Endothelial cell of umbilical vein (primary cell): ENCODE measurements at places on chromosomes 12 and 14. TPM values are rescaled to one million over a fixed set of nuclear protein-coding genes. Genes with fewer than 3 reads are reported as not detected.

The TMEM132D gene
- total RNA-seq: not detected in 2 replicates

The FSCB gene
- total RNA-seq: not detected in 2 replicates

The PRPH gene
- not detected in 2 replicates for total RNA-seq

The TRPV4 gene
- total RNA-seq: 8.8 and 12.3 TPM in 2 replicates

The CCDC60 gene
- not detected in 2 replicates for total RNA-seq

The FERMT2 gene
- 108 and 113 TPM in 2 replicates for total RNA-seq

The AKAP5 gene
- 0.75 and 1.1 TPM in 2 replicates for total RNA-seq

The TAS2R19 gene
- total RNA-seq: 3.1 and 4.1 TPM in 2 replicates

The TAPBPL gene
- 9.9 and 11.7 TPM in 2 replicates for total RNA-seq

The ACOT4 gene
- 0.53 and 0.69 TPM in 2 replicates for total RNA-seq

- DNase-seq: no peak
Measured at GRCh38 chr14:54502602-54503001, 7.1 kb upstream of the CGRRF1 start.

- no peak for DNase-seq
Measured at GRCh38 chr12:75825686-75826085, 205.9 kb downstream of the PHLDA1 start.

DNA sequence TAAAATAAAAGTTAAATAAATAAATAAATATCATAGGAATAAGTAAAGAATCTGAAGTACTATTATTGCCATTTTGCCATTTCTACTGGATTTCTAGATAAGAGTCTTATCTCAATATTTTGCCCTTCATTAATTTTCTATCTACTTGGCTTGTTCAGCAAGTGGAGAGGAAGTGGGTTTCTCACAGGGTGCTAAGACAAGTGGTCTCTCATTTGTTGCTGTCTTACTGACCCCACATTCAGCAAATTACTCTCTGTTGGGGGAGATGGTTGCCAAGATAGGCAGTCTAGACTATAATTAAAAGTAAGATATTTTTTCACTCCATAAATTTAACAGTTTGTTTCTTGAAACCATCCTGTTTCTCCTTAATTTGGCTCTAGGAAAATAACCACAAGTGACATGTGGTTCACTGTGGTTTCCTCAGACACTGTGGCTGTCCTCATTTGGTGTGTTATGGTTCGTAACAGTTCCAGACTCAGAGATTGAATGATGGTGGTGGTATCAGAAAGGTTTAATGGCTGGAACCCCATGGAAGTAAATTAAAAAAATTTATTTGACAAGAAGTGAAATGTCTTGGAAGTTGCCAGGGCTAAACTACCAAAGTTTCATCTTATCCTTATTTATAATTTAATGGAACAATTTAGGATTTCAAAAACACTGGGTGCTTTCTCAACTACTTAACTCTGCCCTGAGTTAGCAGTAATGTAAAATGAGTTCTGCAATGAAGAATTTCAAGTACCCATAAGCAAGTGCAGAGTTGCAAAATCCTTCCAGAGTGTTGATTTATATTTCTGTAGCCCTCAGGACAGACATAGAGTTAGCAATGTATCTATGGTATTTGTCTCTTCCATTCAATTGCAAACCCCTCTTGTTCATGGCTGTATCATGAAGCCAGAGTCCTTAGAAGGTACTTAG lies 214.8 kb downstream of the MSRB3 start:
- no peak for DNase-seq

GRCh38 chr14:51121096-51121495 lies 26.2 kb upstream of the TRIM9 start:
- peak; percentile 56 for DNase-seq

DNA sequence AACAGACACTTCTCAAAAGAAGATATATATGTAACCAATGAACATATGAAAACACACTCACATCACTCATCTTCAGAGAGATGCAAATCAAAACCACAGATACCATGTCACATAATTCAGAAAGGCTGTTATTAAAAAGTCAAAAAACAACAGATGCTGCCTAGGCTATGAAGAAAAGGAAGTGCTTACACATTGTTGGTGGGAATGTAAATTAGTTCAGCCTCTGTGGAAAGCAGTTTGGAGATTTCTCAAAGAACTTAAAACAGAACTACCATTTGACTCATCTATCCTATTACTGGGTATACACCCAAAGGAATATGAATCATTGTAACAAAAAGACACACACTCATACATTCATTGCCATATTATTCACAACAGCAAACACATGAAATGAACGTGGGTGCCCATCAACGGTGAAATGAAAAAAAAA lies 35.1 kb downstream of the EIF2S3B start:
- no peak for DNase-seq

- no peak for DNase-seq
Measured at GRCh38 chr12:38601949-38602348, 285.4 kb downstream of the ALG10B start.

GRCh38 chr14:54172562-54172961 lies 215.9 kb upstream of the BMP4 start:
- no peak for DNase-seq

GRCh38 chr12:109287811-109288469 lies 21.1 kb downstream of the FOXN4 start:
- no peak for DNase-seq

- no peak for DNase-seq
Measured at GRCh38 chr14:31251028-31251958, 43.7 kb upstream of the HECTD1 start.

- DNase-seq: no peak
Measured at GRCh38 chr12:127717278-127717677, 549.7 kb upstream of the TMEM132C start.

DNA sequence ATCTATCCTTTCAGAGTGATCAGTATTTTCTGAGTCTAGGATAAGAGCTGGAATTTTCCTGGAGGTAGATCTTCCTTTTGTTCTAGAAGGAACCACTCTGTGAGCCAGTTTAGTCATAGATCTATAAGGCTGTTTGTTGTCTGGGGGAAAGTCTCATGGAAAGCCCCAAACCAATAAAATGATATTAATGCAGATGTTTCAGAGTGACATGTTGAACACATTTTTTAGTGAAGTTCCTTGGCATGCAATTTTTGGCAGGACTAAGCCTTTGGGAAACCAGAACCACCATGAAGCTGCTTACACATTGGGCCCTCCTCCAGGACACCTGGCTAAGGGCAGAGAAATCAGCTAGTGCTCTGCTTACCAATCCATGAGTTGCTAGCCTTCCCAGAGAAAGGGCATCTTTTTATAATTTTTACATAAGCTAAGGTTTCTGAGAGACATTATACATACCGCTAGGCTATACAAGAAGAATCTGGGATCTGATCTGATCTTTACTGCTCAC lies 101.5 kb upstream of the PCED1B start:
- no peak for DNase-seq

GRCh38 chr12:13864081-13864673 lies 117.2 kb downstream of the GRIN2B start:
- DNase-seq: peak; percentile 57

GRCh38 chr14:99233222-99234035 lies 38.6 kb downstream of the BCL11B start:
- no peak for DNase-seq

- no peak for DNase-seq
Measured at GRCh38 chr12:63152321-63152700, 1.3 kb upstream of the AVPR1A start.

GRCh38 chr12:104171785-104172569 lies 34.0 kb upstream of the NFYB start:
- DNase-seq: no peak

- no peak for DNase-seq
Measured at GRCh38 chr12:49322367-49322707, 718 bp upstream of the TROAP start.

- DNase-seq: no peak
Measured at GRCh38 chr12:70854881-70855568, 65.5 kb downstream of the PTPRR start.

- no peak for DNase-seq
Measured at GRCh38 chr12:58532855-58533608, 387.3 kb downstream of the LRIG3 start.

DNA sequence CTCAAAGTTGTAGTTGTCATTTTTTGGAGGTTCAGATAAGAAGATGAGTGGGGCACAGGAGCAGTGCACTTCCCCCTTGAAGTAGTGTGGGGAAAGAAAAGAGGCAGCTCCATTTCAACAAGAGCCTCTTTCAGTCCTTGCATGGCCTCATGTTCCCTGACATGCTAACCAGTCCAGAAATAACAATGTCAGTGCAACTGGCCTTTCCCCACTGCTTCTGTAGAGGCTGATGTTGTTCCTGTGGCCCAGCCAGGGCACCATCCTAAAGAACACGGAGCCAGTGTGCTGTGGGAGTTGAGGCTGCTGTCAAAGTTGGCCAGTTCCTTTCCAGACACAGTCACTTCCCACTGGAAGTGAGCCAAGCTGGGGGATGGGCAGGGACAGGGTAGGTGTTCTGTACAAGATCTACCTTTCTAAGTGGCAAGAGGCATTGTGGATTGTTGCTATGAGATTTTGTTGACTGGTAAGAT lies 77.7 kb upstream of the SLC38A2 start:
- DNase-seq: peak; percentile 73

GRCh38 chr12:67758119-67758518 lies 109.6 kb downstream of the DYRK2 start:
- no peak for DNase-seq

DNA sequence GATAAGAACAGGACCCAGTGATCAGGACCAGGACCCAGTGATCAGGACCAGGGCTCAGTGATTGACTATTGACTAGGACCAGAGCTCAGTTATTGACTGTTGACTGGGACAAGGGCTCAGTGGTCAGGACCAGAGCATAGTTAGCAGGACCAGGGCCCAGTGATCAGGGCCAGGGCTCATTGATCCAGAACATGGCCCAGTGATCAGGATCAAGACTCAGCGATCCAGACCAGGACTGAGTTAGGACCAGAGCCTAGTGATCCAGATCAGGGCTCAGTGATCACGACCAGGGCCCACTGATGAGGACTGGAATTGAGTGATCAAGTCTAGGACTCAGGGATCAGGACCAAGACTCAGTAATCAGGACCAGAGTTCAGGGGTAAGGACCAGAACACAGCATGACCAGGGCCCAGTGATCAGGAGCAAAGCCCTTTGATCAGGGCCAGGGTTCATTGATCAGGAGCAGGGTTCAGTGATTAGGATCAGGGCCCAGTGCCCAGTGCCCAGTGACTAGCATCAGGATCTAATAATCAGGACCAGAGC lies 176.0 kb downstream of the TMEM121 start:
- no peak for DNase-seq

DNA sequence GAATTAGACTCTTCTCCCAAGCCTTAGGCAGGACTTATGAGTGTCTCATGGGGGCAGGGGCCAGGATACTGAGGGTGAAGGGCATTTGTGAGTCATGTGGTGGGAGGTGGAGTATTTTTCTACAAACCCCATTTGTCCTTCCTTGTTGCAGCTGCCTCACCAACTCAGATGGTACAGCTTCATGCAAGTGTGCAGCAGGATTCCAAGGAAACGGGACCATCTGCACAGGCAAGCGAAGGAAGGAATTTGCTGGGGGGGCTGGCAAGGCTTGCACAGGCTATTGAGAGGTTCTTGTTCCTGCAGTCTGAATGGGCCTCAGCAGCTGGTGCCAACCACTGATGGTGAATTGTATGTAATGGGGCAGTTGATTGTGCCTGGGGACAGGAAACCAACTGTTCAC lies 125.1 kb downstream of the STAB2 start:
- DNase-seq: no peak

DNA sequence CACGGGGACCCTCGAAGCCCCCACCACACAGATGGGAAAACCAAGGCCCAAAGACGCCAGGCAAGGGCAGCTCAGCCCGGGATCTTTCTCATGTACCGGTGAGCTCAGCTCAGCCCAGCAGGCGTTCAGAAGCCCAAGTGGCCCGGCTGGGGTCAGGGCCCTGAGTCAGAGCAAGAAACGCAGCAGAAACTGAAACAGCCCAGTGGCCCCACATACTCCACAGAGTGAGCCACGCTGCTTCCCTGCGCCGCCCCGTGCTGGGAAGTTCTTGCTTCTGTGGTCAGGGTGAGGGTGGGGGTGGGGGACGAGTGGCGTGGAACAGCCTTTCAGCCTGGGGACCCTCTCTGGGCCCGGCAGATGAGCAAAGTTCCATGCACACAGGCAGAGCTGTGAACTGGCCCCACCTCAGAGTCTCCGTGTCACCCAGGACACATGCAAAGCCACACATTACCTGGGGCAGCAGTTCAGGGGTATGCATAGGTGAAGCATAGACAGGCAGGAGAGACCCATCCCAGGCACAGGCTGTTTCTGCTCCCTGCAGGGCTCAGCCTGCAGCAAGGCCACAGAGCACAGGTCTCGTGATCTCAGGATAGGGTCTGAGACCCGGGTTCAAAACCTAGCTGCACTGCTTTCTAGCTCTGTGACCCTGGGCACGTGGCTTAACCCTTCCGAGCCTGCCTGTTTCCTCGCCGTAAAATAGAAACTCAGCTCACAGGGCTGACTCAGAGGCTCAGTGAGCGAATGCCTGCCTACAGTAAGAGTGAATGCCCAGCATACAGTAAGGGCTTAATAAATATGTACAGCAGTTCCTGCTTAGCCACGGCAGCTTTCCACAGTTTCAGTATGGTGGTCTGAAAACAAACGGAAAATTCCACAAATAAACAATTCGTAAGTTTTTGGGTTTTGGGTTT lies 21.6 kb downstream of the NCOR2 start:
- no peak for DNase-seq

GRCh38 chr12:100426145-100426544 lies 47.5 kb upstream of the NR1H4 start:
- no peak for DNase-seq

DNA sequence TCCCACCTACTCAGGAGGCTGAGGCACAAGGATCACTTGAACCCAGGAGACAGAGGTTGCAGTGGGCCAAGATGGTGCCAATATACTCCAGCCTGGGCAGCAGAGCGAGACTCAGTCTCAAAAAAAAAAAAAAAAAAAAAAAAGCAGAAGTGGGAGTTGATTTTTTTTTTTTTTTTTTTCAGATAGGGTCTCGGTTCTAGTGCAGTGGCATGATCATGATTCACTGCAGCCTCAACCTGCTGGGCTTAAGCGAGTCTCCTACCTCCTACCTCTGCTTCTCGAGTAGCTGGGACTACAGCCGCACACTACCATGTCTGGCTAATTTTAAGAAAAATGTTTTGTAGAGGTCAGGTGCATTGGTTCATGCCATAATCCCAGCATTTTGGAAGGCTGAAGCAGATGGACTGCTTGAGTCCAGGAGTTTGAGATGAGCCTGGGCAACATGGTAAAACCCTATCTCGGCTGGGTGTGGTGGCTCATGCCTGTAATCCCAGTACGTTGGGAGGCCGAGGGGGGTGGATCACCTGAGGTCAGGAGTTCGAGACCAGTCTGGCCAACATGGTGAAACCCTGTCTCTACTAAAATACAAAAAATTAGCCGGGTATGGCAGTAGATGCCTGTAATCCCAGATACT lies 16.3 kb upstream of the HSP90AA1 start:
- no peak for DNase-seq

GRCh38 chr12:51829011-51829481 lies 19.5 kb downstream of the FIGNL2 start:
- no peak for DNase-seq

GRCh38 chr14:70906793-70907175 lies 475 bp upstream of the PCNX1 start:
- DNase-seq: peak; percentile 57

GRCh38 chr12:124829708-124830304 lies 33.9 kb downstream of the SCARB1 start:
- no peak for DNase-seq
